ENCODE measurements at places on chromosomes 7 and 10. TPM values are rescaled to one million over a fixed set of nuclear protein-coding genes. Genes with fewer than 3 reads are reported as not detected.

MYL10 gene
- not detected for total RNA-seq

RET gene
- total RNA-seq = 0.50 TPM

HOXA2 gene
- total RNA-seq = 1.4 TPM

C10orf105 gene
- total RNA-seq = not detected

CALHM1 gene
- not detected for total RNA-seq

PRLHR gene
- not detected for total RNA-seq

ASB10 gene
- total RNA-seq = not detected

TMEM196 gene
- not detected for total RNA-seq

MYH16 gene
- total RNA-seq = 0.88 TPM

ADRB1 gene
- total RNA-seq = 0.54 TPM

ERVW-1 gene
- not detected for total RNA-seq

STEAP1B gene
- 0.30 TPM for total RNA-seq

WNT8B gene
- 0.07 TPM for total RNA-seq

CALN1 gene
- total RNA-seq = not detected

CFAP43 gene
- 0.21 TPM for total RNA-seq

PON3 gene
- 29.1 TPM for total RNA-seq

OGDHL gene
- total RNA-seq = 0.15 TPM

CEP41 gene
- total RNA-seq = 12.8 TPM

PON1 gene
- total RNA-seq = 0.28 TPM

GBX1 gene
- total RNA-seq = not detected

GPNMB gene
- total RNA-seq = 3.2 TPM

HSPA12A gene
- 14.2 TPM for total RNA-seq

MAGI2 gene
- total RNA-seq = 0.45 TPM

REPIN1 gene
- 87.7 TPM for total RNA-seq

MMRN2 gene
- 0.91 TPM for total RNA-seq

FOXP2 gene
- not detected for total RNA-seq

AKR1C8 gene
- 0.49 TPM for total RNA-seq

ZNF248 gene
- total RNA-seq = 2.9 TPM

CCDC172 gene
- not detected for total RNA-seq

CTNNA3 gene
- total RNA-seq = not detected

NRBF2 gene
- 21.4 TPM for total RNA-seq

SPDYE8 gene
- total RNA-seq = not detected

CUX1 gene
- 49.8 TPM for total RNA-seq

UPK3BL2 gene
- total RNA-seq = 3.8 TPM

All from A549 treated with DMSO at 1 μM for 4 hours (cell line).